Adipose tissue (tissue), 3 donors: ENCODE measurements at places on chromosomes 11 and 22. TPM values are rescaled to one million over a fixed set of nuclear protein-coding genes. Genes with fewer than 3 reads are reported as not detected.

ZFP91 gene
- polyA plus RNA-seq, result 23.8 TPM

OR8B8 gene
- polyA plus RNA-seq, result not detected

SLC37A2 gene
- polyA plus RNA-seq, result 2.4 TPM

SMC1B gene
- polyA plus RNA-seq, result 0.02 TPM

WNT7B gene
- not detected for polyA plus RNA-seq

KRTAP5-7 gene
- polyA plus RNA-seq, result not detected

MS4A14 gene
- polyA plus RNA-seq, result 0.05 TPM

SERPINH1 gene
- 299 TPM for polyA plus RNA-seq

MIOX gene
- polyA plus RNA-seq, result 0.38 TPM

POU2F3 gene
- polyA plus RNA-seq, result not detected

PKNOX2 gene
- 0.77 TPM for polyA plus RNA-seq

NRGN gene
- 17.0 TPM for polyA plus RNA-seq

TIMP3 gene
- 46.5 TPM for polyA plus RNA-seq

KCNQ1 gene
- 28.1 TPM for polyA plus RNA-seq

IGSF22 gene
- polyA plus RNA-seq, result 0.30 TPM

OR51L1 gene
- not detected for polyA plus RNA-seq

NKAPD1 gene
- polyA plus RNA-seq, result 11.9 TPM

NLRP6 gene
- 0.22 TPM for polyA plus RNA-seq
